GM23248 (cell line): ENCODE measurements at places on chromosomes 6 and 20.
A peak's percentile ranks its signal among the peaks of the same experiment; 100 is the strongest.

- no peaks in the 10 kb centered on the region for H3K27me3 ChIP-seq
- H3K36me3 ChIP-seq = no peaks in the 10 kb centered on the region
- no peak overlapping the region for H3K4me3 ChIP-seq
Measured at GRCh38 chr6:160952633-160953281, 38.8 kb upstream of the MAP3K4 start.

DNA sequence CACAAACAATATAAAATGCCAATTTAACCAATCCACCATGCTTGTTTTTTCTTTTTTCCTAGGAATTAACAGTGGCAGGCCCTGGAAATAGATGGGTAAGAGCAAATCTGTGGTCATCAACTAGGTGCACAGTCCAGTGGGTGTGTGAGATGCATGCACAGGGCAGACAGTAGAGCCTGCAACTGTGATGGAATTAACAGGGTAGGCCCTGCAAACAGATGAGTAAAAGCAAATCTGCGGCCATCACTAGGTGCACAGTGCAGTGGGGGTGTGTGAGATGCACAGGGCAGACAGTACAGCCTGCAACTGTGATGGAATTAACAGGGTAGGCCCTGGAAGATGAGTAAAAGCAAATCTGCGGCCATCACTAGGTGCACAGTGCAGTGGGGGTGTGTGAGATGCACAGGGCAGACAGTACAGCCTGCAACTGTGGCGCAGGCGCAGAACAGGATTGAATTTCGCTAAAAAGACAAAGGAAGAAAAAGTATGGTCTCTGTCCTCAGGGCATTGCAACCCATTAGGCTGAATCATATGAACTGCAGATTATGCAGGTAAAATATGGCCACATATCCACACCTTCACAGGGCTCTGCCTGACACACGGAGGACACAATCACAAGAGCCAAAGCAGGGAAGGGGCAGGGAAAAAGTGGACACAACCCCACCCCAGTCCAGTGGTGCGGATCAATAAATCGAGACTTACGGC lies 41.0 kb upstream of the IPCEF1 start:
- no peak overlapping the region for H3K4me3 ChIP-seq
- no peak for DNase-seq
- no peaks in the 10 kb centered on the region for H3K36me3 ChIP-seq
- no peaks in the 10 kb centered on the region for H3K27me3 ChIP-seq

DNA sequence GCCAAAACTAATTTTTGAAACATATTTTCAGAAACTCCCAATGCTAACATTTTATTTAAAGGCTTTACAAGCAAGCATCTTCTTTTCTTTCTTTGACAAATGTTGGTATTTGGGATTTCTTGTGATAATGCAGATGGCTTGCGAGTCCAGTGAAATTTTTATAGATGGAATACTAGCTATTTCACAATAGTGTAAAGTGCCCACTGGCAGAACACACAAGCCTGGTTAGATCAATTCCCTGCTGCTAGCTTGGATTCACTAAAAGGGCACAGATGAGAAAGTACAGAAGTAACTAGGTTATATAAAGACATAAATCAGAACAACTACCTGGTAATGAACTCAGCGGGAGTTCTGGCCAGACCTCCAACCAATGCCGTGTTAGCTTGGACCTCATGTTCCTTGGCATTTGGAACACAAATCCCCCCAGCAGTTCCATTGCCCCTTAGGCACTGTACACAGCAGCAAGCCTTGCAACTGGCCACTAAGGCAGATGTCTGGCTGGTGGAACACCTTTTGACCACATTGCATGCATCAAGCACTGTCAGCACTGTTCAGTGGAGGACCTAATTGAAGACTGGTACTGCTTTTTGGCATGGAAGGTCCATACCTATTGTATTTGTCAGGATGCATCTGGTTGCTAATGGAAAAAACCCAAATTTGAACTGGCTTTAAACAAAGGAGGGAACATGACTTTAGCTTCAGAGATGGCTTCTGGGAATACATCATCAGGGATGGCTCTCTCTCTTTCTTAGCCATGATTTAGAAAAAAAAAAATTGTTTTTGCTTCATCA lies 15.6 kb upstream of the ZFP64 start:
- H3K36me3 ChIP-seq = no peaks in the 10 kb centered on the region
- H3K4me1 ChIP-seq = no peaks in the 10 kb centered on the region
- no peak overlapping the region for H3K27ac ChIP-seq
- H3K27me3 ChIP-seq = peaks cover 6% of the 10 kb centered on the region; the same call in 1 of the 2 replicates
- H3K4me3 ChIP-seq = no peak overlapping the region
- no peak for DNase-seq

- H3K27me3 ChIP-seq = no peaks in the 10 kb centered on the region
- no peak for DNase-seq
- H3K4me1 ChIP-seq = peaks cover 19% of the 10 kb centered on the region
- no peak overlapping the region for H3K4me3 ChIP-seq
Measured at GRCh38 chr6:148265054-148265453, 77.6 kb upstream of the SASH1 start.

DNA sequence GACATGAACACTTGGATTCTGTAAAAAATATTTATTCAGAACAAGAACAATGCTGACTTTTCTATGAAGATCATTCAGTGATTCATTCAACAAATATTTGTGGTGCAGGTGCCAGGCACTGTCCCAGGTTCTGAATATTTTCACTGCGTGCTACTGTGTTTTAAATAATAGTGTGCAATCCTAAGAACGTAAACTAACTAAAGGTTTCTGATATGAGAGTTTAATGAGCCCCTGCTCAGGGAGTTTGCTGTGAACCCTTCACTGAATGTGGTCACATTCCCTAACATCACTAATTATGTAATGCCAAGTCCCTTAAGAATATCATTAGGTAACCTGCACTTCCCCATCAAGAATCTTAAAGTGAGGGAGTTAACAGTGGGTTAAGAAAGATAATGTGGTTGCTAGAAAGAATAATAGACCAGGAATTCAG lies 1.7 kb upstream of the TMEM170B start:
- no peaks in the 10 kb centered on the region for H3K36me3 ChIP-seq
- H3K27me3 ChIP-seq = no peaks in the 10 kb centered on the region
- no peak overlapping the region for H3K4me3 ChIP-seq
- no peaks in the 10 kb centered on the region; the same call in 1 of the 2 replicates for H3K4me1 ChIP-seq
- peak; percentile 62 for DNase-seq

DNA sequence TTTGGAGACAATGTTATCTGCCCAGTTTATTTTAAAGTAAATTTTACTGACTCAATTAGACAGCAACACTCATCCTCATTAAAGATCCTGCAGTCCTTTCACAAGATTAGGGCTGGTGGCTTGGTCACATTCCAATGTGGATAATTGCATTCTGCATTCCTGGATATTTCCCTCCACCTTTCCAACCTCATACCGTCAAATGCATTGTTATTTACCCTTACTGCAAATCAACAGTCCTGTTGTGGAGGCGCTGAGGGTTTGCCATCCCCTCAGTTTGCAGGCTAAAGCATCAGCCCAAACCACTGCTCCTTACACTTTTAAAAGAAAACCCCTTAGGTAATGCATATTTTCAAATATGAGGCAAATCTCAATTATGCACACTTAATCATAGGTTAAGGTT lies 5.4 kb downstream of the CITED2 start:
- no peaks in the 10 kb centered on the region for H3K27me3 ChIP-seq
- H3K27ac ChIP-seq = 0 out of 2 replicates have a peak overlapping the region, but pooled peaks have one; percentile 5
- DNase-seq = no peak
- no peak overlapping the region for H3K4me3 ChIP-seq
- H3K4me1 ChIP-seq = peaks cover 29% of the 10 kb centered on the region

DNA sequence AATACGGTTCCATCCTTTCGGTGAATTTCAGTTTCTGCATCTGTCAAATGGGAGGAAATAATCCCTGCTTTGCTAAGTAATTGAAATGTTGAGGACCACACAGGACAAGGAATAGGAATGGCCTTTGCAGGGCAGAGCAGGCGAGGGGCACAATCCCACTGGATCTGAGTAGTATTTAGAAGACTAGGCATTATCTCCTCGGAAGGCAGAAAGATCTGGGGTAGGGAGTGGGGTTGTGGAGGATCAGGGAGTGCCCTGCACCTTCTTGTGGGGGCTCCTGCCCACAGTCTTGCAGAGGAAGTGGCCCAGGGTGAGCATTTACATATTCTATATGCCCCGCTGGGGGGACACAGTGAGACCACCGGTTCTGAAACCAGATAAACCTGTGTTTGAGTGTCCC lies 87.1 kb upstream of the SIRPA start:
- H3K27ac ChIP-seq = peak overlapping the region; percentile 91; the same call in 1 of the 2 replicates
- peaks cover 44% of the 10 kb centered on the region for H3K4me1 ChIP-seq
- DNase-seq = no peak
- no peak overlapping the region for H3K4me3 ChIP-seq
- no peaks in the 10 kb centered on the region for H3K27me3 ChIP-seq
